ENCODE measurements at places on chromosomes 5 and 9. TPM values are rescaled to one million over a fixed set of nuclear protein-coding genes. Genes with fewer than 3 reads are reported as not detected.
A peak's percentile ranks its signal among the peaks of the same experiment; 100 is the strongest.

Gene SAP30L
- total RNA-seq = 32.4 TPM

- H3K4me1 ChIP-seq = no peaks in the 10 kb centered on the region
- H3K27me3 ChIP-seq = no peaks in the 10 kb centered on the region
- H3K36me3 ChIP-seq = no peaks in the 10 kb centered on the region
- peak; percentile 94 for DNase-seq
- H3K27ac ChIP-seq = no peak overlapping the region
These were observed 43.9 kb upstream of the PRRC2B start for GRCh38 chr9:131349881-131350563.

DNA sequence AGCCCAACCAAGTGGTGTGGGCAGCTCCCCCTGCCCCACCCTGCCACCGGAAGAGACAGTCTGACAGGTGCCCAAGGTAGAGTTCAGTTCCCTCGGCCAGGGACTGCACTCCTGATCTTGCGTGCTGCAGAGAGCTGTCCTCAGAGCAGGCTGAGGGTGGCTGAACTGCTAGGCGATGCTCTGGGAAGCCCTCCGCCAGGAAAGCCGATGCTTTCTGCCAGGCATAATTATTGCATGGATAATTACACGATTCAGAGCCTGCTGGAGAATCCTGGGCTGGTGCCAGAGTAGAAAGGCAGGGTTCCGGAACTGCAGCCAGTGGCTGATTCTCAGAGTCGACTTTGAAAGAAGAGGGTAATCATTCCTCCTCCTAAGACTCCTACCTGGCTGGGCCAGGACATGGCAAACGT is 19.3 kb downstream of the KCNIP1 start:
- H3K4me3 ChIP-seq = no peak overlapping the region
- DNase-seq = peak; percentile 70
- peaks cover 17% of the 10 kb centered on the region for H3K4me1 ChIP-seq
- no peaks in the 10 kb centered on the region for H3K27me3 ChIP-seq
- no peak overlapping the region for H3K27ac ChIP-seq

GRCh38 chr9:127225801-127226625 is 38.6 kb upstream of the GARNL3 start:
- H3K27ac ChIP-seq = no peak overlapping the region
- H3K27me3 ChIP-seq = no peaks in the 10 kb centered on the region
- no peak overlapping the region for H3K4me3 ChIP-seq
- DNase-seq = peak; percentile 40
- H3K4me1 ChIP-seq = peaks cover 7% of the 10 kb centered on the region
- no peaks in the 10 kb centered on the region for H3K36me3 ChIP-seq

GRCh38 chr9:132806723-132807421 is 71.2 kb downstream of the AK8 start:
- no peak overlapping the region for H3K27ac ChIP-seq
- H3K4me3 ChIP-seq = no peak overlapping the region
- no peaks in the 10 kb centered on the region for H3K4me1 ChIP-seq
- H3K36me3 ChIP-seq = no peaks in the 10 kb centered on the region

DNA sequence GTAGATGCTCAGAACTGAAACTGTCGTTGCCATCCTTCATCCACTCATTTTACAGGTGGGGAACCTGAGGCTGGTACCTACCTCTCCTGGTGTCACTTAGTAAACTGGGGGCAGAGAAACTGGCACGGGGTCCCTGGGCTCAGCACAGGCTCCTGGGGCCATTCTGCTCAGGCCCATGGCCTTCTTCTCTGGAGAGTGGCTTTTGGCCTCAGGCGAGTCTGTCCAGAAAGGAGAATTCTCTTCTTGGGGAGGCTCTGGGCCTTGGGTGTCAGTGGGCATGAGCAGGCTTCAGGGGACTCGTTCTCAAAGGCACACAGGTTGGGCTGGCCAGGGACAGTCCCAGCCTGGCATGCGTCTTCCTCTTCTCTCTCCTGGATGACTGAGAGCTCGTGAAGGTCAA is 24.6 kb downstream of the COL5A1 start:
- DNase-seq = no peak
- no peak overlapping the region for H3K27ac ChIP-seq
- no peaks in the 10 kb centered on the region for H3K36me3 ChIP-seq
- H3K4me3 ChIP-seq = no peak overlapping the region
- no peaks in the 10 kb centered on the region for H3K27me3 ChIP-seq

DNA sequence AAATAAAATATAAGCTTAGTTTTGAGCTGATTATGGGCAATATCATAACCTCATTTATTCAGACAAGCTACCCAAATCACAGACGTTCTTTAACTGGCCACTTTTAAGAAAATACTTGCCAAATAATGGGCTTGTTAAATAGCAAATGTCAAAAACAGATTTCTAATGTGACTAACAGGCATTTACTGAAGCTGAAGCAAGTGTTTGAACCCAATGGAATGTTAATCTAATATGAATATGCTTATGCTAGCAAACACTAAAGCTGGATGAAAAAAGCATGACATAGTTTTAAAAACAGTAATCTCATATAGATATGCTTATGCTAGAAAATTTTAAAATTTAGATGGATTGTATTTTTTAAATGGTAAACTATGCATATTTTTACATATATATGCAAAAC is 411.6 kb upstream of the PTGER4 start:
- no peaks in the 10 kb centered on the region for H3K36me3 ChIP-seq
- H3K4me3 ChIP-seq = no peak overlapping the region
- no peak overlapping the region for H3K27ac ChIP-seq
- no peak for DNase-seq
- no peaks in the 10 kb centered on the region for H3K27me3 ChIP-seq
- peaks cover 6% of the 10 kb centered on the region for H3K4me1 ChIP-seq

Measured in thyroid gland (tissue), 4 donors.